Hepatocyte (in vitro differentiated cells): ENCODE measurements at places on chromosomes 3 and 15.

- peak; percentile 88 for DNase-seq
- H3K27me3 ChIP-seq: no peaks in the 10 kb centered on the region
- H3K4me3 ChIP-seq: no peak overlapping the region
- H3K36me3 ChIP-seq: no peaks in the 10 kb centered on the region
Observed at GRCh38 chr3:38805765-38806386, 10.1 kb downstream of the SCN10A start.

DNA sequence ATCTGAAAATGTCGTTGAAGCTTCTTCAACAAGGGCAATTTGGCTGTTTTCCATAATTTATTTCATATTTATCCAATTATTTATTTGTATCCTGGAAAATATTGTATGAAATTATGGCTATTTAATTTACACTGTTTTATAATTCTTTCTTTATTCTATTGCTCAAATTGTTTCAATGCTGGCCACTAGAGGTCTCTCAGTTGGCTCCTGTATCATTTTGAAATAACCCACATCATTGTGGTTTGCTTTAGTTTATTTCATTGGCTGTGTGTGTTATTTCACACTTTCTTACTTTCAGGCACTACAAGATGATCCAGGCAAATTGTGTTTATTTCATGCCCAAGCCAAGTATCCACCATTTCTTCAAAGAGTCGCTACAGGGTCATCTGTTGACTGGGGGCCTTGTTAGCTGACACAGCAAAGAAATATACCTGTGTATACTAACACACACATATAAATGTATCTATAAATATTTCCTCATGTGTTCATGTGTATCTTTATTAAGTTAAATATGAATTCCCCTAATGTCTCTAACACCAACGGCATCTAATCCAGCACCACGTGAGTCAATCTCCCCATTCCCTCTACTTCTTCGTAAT lies 86.2 kb downstream of the NPAP1 start:
- no peaks in the 10 kb centered on the region for H3K27me3 ChIP-seq
- DNase-seq: no peak
- H3K4me1 ChIP-seq: no peaks in the 10 kb centered on the region
- no peak overlapping the region for H3K27ac ChIP-seq
- no peaks in the 10 kb centered on the region for H3K36me3 ChIP-seq
- no peak overlapping the region for H3K4me3 ChIP-seq

- H3K27me3 ChIP-seq: no peaks in the 10 kb centered on the region
- no peak overlapping the region for H3K27ac ChIP-seq
- H3K36me3 ChIP-seq: no peaks in the 10 kb centered on the region
- DNase-seq: no peak
Observed at GRCh38 chr3:68809596-68809995, 122.8 kb downstream of the TAFA4 start.

GRCh38 chr15:79243723-79244122 lies 38.8 kb upstream of the ANKRD34C start:
- no peaks in the 10 kb centered on the region for H3K36me3 ChIP-seq
- H3K27ac ChIP-seq: no peak overlapping the region
- no peak overlapping the region for H3K4me3 ChIP-seq
- no peaks in the 10 kb centered on the region for H3K4me1 ChIP-seq
- DNase-seq: peak; percentile 11

- H3K4me1 ChIP-seq: peaks cover 24% of the 10 kb centered on the region
- no peaks in the 10 kb centered on the region for H3K36me3 ChIP-seq
- H3K27me3 ChIP-seq: no peaks in the 10 kb centered on the region
Observed at GRCh38 chr15:40770147-40770721, 454 bp downstream of the C15orf62 start.
